Activated CD4-positive, alpha-beta T cell treated with anti-CD3 and anti-CD28 coated beads, Interleukin-10, Interleukin-2, amounts not matched to agents 100 ng/mL and 50 ng/mL, durations not matched to agents 16 hours and 8 hours (primary cell): ENCODE measurements at places on chromosomes 5 and 9.
A peak's percentile ranks its signal among the peaks of the same experiment; 100 is the strongest.

DNA sequence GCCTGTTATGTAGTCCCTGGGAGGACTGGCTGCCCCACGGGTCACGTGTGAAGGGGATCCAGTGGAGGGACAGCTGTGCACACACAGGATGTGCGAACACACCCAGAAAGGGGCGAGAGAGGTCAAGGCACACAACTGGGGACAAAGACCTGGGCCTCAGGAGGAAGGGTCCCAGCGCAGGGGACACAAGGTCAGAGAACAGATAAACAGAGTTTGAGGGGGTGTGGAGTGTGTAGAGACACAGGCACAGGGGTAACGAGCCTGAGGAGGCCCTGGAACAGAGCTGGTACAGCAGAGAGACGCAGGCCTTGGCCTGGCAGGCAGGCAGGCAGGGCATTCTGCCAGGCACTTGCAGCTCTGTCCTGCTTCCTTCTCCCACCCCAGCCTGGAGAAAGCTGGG is 14.8 kb upstream of the PSMD5 start:
- DNase-seq = no peak

- no peak for DNase-seq
Observed at GRCh38 chr5:82405161-82405560, 127.0 kb upstream of the RPS23 start.

GRCh38 chr5:133806847-133807246 is 161.6 kb downstream of the C5orf15 start:
- no peak for DNase-seq

- DNase-seq = no peak
Observed at GRCh38 chr9:96344458-96345180, 38.9 kb downstream of the SLC35D2 start.

GRCh38 chr5:178080056-178080455 is 33.3 kb upstream of the N4BP3 start:
- DNase-seq = no peak

DNA sequence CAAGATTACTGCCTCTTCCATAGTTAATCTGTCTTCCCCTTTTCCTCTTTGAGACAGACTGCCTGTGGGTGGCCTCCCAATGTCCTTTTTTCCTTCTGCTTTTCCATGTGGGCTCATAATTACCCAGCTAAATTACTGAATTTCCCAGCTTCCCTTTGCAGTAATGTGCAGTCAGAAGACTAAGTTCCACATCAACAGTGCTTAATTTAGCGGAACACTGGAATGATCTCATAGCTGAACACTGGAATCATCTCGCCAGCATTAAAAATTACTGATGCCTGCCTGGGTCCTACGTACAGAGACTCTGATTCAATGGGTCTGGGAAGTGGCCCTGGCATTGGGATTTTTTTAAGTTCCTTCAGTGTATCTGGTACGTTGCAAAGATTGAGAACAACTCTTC is 84.3 kb downstream of the DNAH5 start:
- no peak for DNase-seq

GRCh38 chr5:113572716-113573115 is 59.2 kb downstream of the YTHDC2 start:
- DNase-seq = no peak

DNA sequence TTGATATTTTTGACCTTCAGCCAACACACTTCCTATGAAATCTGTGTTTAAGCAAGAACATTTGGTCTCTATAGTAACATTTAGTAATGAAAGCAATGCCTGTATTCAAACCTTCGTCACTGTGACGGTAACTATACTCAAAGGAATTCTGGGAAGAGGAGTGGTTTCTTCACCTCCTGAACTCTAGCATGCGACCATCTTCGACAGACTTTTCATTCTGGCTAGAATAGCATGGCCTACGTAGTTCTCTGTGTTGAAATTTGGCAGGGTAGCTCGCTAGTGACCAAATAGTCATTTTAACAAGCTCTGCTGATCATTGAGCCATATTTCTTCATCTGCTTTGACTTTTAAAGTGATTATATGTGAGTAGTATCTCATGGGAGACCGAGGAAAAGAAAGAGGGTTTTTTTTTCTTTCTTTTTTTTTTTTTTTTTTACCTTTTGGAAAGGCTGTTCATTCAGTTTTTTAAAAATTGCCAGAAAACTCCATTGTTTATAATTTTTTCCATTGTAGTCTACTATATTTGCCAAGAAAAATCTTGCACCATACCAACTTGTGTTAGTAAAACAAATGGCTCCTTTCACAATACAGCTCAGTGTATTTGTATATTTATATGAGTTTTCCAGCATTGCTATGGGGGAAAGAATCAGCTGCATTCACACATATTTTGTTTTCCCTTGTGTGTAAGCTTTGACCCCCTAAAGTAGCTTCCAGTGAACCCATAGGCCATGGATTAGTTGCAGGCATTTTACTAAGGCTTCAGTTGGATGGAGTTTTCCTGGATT is 166.8 kb downstream of the NNT start:
- no peak for DNase-seq

- no peak for DNase-seq
Observed at GRCh38 chr5:179609834-179610108, 13.7 kb downstream of the HNRNPH1 start.

DNA sequence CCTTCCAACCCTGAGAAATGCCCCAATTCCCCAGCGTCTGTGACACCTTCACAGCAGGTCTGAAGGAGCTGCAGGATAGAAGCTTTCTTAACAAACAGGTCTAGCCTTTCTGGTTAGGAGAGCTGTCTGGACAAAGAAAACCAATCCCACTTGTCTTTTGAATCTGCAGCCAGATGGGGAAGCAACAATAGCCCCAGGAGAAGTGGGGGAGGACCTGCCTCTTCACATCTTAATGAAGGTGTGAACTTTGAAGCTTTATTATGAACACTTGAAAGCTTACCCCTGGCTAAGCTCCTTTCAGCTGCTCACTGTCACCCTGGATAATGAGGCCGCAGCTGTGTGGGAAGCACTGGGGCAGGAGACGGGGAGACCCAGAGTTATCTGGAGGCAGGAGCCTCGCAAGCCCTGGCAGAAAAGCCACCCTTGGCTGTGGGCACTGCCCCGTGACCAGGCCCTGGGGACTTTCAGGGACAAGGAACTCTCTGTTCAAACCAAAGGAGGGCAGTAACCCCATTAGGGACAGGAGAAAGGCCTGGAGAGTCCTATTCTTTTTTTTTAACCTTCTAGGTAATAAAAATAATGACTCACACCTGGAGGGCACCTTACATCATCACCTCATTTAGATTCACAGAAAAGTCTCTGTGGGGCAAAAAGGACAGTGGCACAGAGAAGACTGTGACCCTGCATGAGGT is 151.8 kb upstream of the RAD23B start:
- no peak for DNase-seq

DNA sequence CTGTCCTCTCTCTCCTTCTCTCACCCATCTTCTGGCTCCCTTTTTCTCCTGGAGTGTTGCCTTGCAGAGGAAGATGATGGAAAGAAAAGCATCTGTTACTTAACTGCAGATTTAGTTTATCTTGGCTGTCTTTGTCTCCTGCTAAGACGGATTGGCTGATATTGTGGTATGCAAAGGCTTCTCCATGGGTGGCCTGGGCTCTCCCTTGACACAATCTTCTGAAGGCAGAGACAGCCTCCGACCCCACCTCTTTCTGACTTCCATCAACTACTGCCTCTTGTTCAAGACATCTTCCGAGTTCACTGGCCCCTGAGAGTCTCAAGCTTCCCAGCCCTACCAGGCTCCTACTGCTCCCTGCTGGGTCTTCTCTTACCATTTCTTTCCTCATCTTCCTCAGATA is 403.7 kb downstream of the LRRC70 start:
- DNase-seq = no peak

- DNase-seq = peak; percentile 43
Observed at GRCh38 chr5:10760096-10760920, 726 bp downstream of the DAP start.

GRCh38 chr5:92795633-92796032 is 785.4 kb downstream of the NR2F1-AS1 start:
- DNase-seq = no peak

GRCh38 chr5:20648981-20649380 is 661.0 kb upstream of the CDH18 start:
- DNase-seq = no peak

- no peak for DNase-seq
Observed at GRCh38 chr5:144390133-144390532, 219.5 kb downstream of the KCTD16 start.

DNA sequence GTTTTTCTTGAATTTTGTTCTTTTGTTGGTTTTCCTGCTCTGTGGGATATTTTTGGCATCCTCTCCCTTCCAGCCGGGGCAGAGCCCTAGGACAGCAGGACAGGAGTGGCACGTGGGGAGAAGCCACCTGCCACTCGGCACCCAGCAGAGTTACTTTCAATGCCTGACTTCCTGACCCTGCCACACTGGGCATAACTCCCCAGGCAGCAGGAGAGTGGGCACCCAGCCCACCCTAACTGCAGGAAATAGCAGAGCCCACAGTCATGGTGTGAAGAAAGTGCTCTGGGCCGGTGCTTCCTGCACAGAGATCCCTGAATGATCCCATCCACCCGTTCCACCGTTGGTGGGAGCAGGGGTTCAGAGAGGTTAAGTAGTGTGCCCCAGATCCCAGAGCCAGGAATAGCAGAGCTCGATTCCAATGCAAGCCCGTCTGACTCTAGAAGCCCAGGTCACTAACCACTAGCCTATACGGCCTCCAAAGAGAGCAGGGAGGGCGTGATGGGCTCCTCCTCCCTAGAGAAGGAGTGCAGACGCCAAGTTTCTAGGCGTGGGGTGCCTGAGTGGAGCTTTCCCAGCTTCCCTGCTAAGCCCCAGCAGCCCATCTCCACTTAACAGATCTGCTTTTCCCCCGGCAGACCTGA is 8.1 kb upstream of the NUP214 start:
- DNase-seq = no peak

DNA sequence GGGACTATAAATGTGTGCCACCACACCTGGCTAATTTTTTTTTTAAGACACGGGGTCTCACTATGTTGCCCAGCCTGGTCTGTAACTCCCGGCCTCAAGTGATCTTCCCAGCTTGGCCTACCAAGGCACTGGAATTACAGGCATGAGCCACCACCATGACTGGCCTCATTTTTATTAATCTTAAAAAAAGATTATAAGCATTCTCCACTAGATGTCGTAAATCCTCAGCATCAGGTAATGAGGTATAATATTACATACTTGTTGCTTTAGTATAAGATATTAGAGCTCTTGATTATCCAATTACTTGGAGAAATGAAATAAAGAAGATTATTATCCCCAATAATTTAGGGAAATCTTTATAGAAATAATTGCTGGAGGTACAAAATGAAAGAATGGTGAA is 78.2 kb upstream of the HTR1A start:
- DNase-seq = no peak

DNA sequence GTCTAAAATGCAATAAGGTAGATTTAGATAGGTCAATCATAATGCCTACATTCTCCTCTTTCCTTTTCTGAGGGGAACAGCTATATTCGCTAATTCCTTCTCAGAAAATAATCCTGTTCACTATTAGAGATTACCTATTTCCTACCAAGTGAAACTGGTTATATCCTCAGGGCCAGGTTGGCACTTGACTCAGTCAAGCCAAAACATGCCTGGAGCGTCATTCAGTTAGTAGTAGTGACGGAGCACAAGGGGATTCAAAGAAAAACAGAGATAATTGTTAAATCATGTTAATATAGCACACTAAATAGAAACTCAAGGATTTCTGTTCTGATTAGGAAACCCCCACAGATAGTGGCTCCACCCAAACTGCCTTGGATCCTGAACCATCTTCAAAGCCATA is 515.4 kb upstream of the PTPRD start:
- DNase-seq = no peak

- DNase-seq = no peak
Observed at GRCh38 chr9:127629468-127630081, 17.5 kb downstream of the STXBP1 start.

DNA sequence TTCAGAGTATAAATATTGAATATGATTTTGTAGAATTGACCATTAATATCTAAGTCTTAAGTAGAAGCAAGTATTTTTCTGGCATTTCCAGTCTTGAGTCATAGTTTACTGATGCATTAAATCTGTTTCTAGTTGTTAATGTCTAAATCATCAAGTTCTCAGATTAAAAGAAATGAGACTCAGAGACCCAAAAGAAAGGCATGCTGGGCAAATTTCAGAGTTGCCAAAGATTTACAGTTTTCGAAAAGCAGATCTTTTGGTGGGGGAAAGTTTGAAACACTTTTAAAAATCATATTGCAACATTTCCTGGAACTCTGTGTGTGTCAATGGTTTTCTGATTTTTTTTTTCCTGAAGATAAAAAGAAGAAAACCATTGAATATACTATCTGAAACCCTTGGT is 60.9 kb downstream of the ANKRD55 start:
- no peak for DNase-seq

GRCh38 chr5:111284825-111285224 is 60.6 kb downstream of the CAMK4 start:
- DNase-seq = no peak

DNA sequence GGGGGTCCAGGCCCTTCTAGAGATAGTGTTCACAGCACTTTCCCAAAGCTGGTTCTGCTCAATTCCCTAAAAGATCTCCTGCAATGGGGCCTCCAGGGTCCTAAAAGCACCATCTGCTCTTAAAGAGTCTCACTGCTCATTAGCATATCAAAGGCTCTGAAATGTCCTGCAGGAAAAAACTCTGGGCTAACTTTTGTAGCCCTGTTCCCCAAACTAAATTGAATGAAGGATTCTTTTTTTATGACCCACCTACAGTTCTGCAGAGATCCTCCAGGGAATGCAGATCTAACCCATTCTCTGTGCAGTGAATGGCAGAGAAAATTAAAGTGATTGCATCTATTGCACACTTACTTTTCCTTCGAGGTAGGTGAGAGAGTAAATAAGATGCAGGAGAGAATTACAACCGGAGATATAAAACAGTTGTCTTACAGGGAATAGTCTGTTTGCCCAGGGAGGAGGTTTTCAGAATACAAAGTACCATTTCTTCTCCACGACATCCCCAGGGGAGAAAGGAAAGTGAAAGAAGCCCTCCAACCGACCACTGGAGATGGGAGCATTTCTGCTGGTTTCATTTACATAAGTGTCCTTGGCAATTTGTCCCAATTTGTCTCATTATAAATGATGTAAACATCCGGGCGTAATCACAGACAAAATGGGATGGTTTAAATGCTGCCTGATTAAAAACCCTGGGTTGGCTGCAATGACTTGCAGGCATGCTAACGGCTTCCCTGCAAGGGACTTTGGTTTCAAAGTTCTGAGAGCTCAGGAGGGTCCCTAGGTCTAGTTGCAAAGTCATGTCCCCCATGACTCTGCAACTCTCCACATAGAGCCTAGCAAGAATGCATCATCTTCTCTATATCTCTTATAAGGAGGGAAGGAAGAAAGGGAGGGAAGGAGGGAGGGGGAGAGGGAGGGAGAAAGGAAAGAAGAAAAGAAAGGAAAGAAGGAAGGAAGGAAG is 114.0 kb downstream of the KCNIP1 start:
- no peak for DNase-seq

DNA sequence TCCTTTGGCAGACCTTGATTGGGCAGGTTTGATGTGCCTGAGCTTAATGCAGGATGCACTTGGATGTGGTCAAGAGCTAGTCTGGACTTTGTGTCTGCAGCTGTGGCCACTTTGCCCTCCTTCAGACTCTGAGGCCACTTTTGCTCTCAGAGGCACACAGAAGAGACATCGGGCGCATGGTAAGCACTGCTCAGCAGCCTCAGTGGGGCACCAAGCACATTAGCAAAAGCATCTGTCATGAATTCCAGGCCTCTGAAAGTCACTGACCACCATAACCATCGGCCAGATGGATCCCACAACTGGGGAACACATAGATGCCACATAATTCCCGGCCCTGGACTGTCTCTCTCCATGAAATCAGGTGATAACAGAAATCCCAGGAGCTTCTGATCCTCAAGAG is 34.3 kb upstream of the ZNF782 start:
- DNase-seq = no peak

- no peak for DNase-seq
Observed at GRCh38 chr9:4667681-4668080, 1.4 kb upstream of the SPATA6L start.
